ENCODE measurements at places on chromosomes 11 and 22.

DNA sequence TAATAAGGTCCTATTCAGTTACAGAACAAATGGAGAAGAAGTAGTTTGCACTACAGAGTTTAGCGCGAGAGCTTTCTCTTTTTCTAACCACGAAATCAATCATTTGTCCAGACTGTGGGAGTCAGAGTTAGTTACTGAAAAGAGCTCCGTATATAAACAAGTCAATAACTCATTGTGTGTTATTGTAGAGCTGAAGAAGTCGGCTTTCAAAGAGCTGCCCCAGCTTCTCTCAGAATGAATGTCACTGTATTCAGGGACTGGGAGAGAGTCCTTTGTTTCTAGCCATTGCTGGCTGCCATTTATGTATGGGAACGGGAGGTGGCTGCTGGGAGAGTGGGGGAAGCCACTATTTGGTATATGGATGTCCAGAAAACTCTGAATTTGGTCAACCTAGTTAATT lies 227.8 kb downstream of the DCDC1 start:
- no peak for DNase-seq

DNA sequence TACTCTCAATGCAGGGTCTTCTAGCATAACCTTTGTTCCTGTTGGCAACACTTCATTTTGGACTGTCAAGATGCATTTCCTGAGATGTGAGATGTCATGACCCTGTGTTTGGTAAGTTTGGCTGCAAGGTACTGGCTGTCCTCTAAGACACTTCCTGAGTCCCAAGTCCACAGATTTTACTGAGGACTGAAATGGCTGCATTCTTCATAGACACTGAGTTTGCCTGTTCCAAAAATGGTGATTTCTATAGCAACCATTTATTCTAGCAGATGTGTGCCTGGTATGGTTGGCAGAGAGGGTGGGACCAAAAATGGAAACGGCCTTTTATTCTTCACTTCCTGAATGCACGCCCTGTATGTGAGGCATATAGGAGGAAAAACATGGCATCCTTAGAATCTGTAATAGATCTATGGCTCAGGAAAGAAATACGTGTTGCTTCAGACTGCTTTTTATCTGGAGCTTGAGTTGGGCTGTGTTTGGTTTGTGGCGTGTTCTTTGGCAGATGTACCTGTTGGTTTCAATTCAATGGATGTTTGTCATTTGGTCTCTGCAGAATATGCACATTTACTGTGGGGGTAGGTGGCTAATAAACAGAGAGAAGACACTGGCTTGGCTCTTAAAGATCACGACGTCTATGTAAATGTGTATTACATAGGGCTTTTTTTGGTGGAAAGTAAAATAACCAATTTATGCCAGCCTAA lies 62.4 kb downstream of the ZBTB16 start:
- DNase-seq, result no peak

GRCh38 chr22:17234144-17234623 lies 14.9 kb upstream of the ADA2 start:
- no peak for DNase-seq

DNA sequence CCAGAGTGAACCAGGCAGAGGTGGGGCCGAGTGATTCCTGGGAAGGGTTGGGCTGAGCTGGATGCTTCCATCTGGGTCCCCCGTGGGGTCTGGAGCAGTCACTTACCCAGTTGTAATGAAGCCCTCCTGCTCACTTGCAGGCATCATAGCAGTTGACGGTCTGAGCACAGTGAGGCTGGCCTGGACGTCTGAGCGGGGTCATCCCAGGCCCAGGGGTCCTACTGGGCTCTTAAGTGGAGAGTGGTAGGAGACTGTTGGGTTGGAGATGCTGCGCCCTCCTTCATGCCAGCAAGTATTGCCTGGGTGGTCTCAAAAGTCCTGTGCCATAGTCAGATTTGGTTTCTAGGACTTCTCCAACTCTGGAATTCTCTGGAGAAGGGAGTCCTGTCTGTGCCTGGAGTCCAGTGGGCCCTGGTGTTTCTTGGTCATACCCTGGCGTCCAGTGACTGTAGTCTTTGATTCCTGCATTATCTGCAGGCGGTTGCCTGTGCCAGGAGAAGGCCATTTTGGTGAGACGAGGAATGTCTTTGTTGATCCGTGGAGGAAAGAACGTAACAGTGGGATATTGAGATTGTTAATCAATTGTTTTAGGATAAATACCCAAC lies 82.3 kb downstream of the TBC1D22A start:
- no peak for DNase-seq

DNA sequence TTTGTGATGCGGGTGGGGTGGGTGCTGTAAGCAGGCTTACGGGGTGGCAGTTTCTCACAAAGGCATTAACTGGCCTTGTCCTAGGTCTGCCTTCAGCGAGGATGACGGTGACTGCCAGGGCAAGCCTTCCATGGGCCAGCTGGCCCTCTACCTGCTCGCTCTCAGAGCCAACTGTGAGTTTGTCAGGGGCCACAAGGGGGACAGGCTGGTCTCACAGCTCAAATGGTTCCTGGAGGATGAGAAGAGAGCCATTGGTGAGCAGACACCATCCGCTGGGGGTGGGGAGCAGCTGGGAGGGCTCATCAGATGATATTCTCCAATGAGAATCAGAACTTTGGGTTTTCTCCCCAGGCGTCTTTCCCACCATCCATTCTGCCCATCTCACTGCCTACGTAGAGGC lies 5.8 kb downstream of the TCN2 start:
- DNase-seq, result no peak

All from activated T-cell treated with anti-CD3 and anti-CD28 coated beads, Interleukin-2, amount 50 U/mL, for 24 hours (primary cell).